Stomach (tissue), 19 donors: ENCODE measurements at places on chromosomes 5 and 9. TPM values are rescaled to one million over a fixed set of nuclear protein-coding genes. Genes with fewer than 3 reads are reported as not detected.

Gene PCDH1
- total RNA-seq: 96.9 TPM

Gene ACTBL2
- not detected for total RNA-seq

Gene LTC4S
- total RNA-seq: 9.6 TPM

Gene RNF44
- total RNA-seq: 30.6 TPM

Gene DBH
- total RNA-seq: not detected

Gene ZNF454
- 0.45 TPM for total RNA-seq

Gene ZNF462
- total RNA-seq: 4.9 TPM

Gene OR1B1
- total RNA-seq: not detected

Gene IZUMO3
- total RNA-seq: not detected

Gene TRPM3
- total RNA-seq: 2.3 TPM

Gene SPATA6L
- 8.8 TPM for total RNA-seq

Gene ZBED3
- total RNA-seq: 16.5 TPM

Gene NIM1K
- 0.43 TPM for total RNA-seq

Gene TMEM252
- total RNA-seq: not detected

Gene CLPTM1L
- 202 TPM for total RNA-seq

Gene SLC1A3
- 3.5 TPM for total RNA-seq
